ENCODE measurements at places on chromosomes 5 and 9.

DNA sequence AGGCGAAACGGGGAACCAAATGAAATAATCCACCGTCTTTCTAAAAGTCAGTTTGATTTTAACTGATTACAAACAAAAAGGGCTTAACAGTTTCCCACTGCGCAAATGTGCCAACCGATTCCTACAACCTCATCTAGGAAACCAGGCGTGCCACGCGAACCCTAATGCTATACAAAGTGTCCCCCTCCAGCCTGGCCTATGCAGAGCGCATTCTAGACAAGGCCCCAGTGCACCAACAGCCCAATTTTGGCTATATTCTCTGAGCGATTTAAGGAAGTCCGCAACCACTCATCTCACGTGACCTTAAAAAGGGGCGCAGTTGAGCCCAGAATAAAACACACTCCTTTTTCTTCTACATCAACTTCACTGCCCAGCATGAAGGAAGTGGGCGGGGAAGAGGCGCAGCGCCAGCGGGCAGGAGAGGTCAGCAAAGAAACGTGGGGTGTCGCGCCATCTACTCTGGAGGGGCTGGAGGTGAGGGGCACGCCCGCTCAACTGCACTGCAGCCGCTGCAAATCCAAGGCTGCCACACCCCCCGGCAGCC lies 779 bp downstream of the FAM13B start:
- peak; percentile 73 for DNase-seq

DNA sequence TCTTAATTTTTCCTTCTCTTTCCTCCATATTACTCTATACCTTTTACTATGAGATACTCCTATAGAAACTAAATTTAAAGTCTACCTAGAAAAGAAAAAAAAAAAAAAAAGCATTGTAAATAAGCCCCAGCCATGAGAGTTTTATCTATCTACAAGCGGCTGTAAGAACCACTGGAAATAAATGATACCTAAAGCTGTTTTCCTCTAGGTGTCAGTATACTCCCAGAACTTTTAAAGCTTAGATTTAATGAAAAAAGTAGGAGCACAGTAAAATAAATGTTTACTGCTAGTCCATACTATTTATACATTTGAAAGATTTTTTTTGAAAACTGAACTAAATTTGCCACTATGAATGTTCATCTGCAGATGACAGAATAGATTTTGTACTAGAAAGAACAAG lies 26.2 kb downstream of the TYRP1 start:
- no peak for DNase-seq

GRCh38 chr9:132639322-132639721 lies 30.5 kb downstream of the DDX31 start:
- DNase-seq = no peak

GRCh38 chr9:37970301-37971107 lies 66.6 kb upstream of the SLC25A51 start:
- DNase-seq = no peak

DNA sequence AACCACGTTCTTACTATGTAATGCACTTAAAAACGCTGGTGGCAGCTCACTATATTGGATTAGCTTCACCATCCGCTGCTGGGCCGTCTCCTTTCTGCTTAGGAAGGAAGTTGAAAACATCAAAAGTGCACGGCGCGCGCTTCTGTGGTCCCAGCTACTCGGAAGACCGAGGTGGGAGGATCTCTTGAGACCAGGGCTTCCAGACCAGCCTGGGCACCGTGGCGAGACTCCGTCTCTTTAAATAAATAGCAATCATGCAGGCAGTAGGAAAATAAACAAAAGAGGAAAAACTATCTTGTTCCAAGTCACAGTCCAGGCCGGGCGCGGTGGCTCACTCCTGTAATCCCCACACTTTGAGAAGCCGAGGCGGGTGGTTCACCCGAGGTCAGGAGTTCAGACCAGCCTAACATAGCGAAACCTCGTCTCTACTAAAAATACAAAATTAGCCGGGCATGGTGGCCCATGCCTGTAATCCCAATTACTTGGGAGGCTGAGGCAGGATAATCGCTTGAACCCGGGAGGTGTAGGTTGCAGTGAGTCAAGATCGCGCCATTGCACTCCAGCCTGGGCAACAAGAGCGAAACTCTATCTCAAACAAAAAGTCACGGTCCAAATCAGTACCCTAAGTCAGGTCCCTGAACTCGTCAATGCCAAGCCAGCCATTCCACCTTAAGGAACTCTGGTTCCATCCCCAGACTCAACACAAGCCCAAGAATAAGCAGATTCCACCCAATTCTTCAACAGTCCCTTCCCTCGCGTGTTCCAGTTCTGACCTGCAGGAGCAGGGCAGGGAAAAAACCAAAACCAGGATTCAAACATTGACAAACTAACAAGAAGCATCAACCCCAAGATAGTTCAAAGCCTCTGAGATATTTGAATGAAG lies 1.0 kb upstream of the GOLGA1 start:
- DNase-seq = peak; percentile 74

- peak; percentile 12 for DNase-seq
Measured at GRCh38 chr5:1175801-1176472, 25.5 kb upstream of the SLC6A19 start.

DNA sequence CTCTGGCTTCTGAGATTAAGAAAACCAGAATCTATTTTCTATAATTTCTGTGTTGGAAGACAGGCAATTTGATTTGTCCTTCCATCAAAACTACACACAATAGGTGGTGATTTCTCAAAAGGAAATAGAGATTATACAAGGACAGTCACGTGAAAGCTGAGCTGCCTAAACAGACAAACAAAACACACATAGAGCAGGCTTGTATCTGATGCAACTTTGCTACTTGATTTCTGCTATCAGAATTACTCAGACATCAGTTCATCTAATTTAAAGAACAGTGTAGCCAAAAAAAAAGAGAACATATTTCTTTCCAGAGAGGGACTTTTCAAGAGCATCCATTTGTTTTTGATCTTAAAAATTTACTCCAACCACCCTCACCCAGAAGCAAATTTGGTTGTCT lies 2128.3 kb upstream of the C9orf72 start:
- DNase-seq = no peak

DNA sequence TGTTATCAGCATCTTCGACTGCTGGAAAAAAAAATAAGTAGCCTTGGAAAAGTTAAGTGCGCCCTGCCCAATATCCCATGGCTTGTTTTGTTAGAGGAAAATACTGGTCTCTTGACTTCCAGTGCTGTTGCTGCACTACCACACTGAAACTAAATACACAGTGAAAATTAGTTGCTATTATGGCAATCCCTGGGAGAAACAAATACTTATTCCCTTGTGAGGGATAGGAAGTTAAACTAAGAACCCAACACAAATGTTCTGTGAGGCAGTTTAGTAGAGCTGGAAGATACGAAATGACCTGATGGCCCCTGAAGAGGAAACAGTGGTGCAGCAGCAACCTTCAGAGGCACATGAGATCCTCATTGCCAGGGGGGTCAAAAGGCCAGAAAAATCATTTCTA lies 164.0 kb downstream of the ARL15 start:
- no peak for DNase-seq

- no peak for DNase-seq
Measured at GRCh38 chr5:127077366-127077765, 4.1 kb upstream of the C5orf63 start.

DNA sequence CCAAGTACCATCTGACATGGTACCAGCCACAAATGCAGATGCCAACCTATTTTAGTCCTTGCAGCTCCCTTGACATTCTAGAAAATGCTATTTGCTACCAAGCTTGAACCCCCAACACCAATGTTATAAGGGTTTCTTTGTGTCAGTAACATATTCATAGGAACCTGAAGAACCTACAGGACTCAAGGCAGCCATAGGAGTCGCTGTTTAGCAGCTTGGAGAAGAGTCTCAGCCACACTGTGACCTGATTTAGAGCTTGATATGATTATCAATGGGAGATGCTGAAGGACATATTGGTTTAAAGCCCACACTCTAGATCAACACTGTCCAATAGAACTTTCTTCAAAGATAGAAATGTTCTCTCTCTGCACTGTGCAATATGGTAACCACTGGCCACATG lies 6.4 kb upstream of the ZFR start:
- DNase-seq = no peak

DNA sequence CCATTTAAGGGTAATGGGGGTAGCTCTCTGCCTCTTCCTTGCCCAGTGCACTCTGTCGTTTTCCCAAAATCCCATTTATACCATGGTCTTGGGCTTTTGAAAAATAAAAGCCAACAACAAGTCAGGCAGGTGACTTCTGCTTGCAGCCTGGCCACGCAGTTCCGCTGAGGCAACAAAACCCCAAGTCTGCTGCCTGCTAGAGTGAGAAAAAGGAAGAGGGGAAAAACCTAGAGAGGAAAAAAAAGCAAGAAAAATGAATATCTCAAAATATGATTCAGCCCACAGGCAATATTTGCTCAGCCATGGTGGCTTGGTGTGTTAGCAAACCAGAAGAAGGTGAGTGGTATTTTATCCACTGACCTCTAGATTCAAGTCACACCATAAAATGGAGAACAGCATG lies 148.2 kb upstream of the FSTL4 start:
- no peak for DNase-seq

DNA sequence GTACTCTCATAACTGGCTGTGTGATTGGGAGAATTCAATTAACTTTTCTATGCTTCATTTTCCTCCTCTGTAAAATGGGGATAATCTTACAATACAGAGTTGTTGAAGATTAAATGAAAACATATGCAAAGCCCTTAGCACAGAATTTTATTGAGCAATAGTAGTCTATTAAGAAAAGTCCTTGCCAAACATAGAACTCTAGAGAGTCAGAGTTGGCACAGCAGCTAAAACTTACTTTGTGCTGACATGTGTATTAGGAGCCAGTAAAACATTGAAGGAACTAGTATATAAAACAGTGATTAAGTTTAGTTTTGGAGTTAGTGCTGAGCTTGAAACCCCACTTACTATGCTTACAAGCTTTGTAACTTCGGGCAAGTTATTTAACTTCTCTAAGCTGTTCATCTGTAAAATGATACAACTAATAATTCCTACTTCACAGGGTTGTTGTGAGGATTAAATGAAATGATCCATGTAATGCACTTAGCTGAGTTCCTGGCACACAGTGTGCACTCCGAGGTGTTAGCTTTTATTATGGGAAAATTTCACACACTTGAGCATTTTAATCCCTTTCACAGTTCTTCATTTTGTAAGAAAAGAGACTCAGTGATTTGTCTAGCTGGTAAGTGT lies 20.0 kb upstream of the GRIN3A start:
- no peak for DNase-seq

- DNase-seq = no peak
Measured at GRCh38 chr5:109256486-109256885, 153.3 kb downstream of the PJA2 start.

- DNase-seq = no peak
Measured at GRCh38 chr5:88884608-88884877, 1.6 kb upstream of the MEF2C start.

DNA sequence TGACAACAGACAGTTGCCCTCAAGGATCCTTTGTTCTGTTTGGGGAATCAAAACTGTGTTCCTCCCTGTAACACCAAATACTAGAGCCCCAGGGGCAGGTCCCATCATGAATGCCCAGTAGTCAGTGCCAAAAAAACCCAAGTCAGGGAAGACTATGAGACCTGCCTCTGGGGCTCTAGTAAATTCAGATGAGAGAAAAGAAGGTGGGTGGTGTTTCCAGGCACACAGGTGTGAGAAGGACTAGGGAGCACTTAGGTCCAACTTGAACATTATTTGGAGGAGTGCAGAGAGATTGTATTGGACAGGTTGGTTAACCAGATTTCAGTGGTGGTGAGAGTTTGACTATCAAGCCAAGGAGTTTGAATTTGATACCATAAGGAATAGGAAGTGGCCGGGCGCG lies 52.0 kb downstream of the SLC22A5 start:
- DNase-seq = no peak

- DNase-seq = no peak
Measured at GRCh38 chr9:81256368-81256767, 433.0 kb downstream of the TLE1 start.

DNA sequence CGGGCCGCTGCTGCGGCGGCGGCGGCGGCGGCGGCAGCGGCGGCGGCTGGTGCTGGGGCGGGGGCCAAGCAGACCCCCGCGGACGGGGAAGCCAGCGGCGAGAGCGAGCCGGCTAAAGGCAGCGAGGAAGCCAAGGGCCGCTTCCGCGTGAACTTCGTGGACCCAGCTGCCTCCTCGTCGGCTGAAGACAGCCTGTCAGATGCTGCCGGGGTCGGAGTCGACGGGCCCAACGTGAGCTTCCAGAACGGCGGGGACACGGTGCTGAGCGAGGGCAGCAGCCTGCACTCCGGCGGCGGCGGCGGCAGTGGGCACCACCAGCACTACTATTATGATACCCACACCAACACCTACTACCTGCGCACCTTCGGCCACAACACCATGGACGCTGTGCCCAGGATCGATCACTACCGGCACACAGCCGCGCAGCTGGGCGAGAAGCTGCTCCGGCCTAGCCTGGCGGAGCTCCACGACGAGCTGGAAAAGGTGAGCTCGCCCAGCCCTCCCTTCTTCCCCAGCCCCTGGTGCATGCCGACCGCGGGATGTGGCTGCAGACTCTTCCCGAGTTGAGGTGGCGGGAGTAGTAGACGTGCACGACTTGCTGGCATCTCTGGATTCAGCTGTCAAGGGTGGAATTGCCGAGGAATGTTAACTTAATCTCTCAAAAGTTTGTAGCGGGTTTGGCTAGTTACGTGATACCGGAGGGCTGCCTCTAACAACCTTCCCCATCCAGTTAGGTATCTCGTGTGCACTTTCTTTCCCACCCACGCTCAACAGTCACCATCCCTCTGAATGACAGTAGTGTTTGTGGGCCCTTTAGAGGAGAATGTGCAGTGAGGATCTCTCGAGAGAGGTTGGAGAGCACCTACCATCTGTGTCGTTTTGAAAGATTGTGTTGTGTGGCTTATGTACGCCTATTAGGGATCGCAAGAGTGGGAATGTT lies 932 bp downstream of the SLC12A2 start:
- peak; percentile 48 for DNase-seq

- DNase-seq = no peak
Measured at GRCh38 chr5:73339051-73339575, 109.5 kb downstream of the FOXD1 start.

DNA sequence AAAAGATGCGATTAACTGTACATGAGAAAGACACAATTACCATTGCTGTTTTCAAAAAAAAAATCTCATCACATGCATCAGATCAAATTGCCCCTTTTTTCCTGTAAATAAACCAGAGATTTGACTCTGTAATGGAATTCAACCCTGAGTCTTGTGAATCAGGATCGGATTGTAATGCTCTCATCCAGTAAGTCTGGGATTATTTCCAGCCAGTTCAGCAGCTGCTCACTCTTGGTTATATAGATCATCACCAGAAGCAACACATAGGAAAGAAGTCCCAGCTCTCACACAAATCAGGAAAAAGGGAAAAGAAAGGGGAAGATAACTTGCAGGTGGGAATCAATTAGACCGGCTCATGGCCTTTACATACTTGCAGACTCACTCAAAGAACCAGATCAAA lies 97.8 kb upstream of the SPOCK1 start:
- no peak for DNase-seq

Data from testis (tissue), 5 donors.